ENCODE measurements at places on chromosomes 4 and X.

DNA sequence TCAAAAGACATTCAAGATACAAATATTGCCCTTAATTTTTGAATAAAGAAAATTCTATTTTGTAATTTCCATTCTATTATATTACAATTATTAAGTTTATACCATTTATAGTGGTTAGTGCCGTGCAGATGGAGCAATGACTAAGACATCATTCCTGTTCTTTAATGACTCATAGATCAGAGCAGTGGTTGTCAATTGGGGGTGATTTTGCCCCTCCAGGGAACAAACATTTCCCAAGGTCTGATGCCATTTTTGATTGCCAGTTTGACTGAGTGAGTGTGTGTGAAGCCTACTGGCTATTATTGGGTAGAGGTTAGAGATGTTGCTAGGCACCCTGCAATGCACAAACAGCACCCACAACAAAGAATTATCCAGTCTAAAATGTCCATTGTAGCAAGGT lies 97.9 kb upstream of the DDIT4L start:
- no peak for DNase-seq

GRCh38 chrX:154051201-154051810 lies 31.6 kb upstream of the IRAK1 start:
- DNase-seq, result peak; percentile 88

DNA sequence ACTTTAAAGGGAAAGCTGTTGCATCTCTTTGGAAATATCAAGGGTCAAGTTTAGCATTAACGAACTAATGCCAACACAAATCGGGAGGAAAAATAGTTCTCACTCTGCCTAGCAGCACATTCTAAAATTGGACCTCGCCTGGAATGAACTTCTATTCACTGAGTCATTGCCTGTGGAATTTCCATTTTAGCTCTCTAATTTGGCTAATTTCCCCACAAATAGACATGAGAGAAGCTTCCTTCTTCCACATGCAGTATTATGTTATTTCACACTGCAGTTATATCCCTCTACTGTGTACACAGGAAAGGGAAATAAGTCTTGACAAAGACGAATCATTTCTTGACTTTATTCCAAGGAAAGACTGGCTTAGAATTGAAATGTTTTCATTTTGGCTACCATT lies 9.3 kb downstream of the ZXDA start:
- no peak for DNase-seq

DNA sequence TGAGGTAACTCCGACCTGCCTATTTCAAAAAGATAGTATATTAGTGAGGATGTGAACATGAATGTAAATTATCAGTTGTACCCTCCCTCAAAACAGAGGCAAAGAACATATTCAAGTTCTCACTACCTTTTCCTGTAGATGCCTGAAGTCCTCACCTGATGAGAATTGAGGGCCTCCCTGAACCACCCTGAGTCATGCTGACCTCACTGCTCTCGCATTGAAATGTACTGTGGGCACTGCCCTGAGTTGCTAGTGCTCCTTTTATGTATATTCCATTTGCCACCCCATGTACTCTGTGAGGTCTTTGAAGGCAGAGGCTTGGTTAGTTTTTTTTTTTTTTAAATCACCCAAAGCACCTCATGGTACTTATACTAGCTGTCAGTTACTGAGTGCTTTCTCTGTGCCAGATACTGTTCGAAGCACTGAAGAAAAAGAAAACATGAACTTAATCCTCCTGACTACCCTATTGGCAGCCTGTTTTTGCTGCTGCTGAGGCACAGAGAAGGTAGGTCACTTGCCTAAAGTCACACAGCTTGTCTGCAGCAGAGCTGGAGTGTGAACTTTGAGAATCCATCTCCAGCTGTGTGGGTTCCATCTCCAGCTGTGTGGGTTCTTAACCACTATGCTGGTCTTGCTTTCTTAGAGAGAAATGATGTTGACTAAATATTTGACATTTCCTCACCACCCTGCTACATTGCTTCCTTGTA lies 253.1 kb upstream of the GPC4 start:
- no peak for DNase-seq

DNA sequence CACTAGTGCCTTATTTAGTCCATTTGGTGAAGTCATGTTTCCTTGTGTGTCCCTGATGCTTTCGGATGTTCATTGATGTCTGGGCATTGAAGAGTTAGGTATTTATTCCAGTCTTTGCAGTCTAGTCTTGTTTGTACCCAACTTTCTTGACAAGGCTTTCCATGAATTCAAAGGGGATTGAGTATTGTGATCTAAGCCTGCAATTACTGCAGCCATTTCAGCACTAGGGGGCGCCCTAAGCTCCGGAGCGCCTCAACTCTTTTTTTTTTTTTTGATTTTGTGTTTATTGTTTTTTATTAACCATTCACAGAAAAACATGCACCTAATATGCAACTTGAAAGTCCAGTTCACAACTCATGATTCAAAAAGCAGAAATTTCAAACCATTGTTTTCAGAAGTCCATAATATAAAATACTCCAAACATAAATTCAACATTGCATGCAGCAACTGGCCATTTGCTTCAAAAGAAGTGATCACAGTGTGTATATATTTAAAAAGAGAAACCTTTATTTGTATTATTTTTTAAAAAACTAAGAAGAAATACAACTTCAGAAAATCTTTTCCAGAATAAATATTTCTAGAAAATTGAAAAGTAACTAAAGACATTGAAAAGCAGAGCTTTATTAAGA lies 59.2 kb downstream of the PTPN13 start:
- DNase-seq, result no peak

DNA sequence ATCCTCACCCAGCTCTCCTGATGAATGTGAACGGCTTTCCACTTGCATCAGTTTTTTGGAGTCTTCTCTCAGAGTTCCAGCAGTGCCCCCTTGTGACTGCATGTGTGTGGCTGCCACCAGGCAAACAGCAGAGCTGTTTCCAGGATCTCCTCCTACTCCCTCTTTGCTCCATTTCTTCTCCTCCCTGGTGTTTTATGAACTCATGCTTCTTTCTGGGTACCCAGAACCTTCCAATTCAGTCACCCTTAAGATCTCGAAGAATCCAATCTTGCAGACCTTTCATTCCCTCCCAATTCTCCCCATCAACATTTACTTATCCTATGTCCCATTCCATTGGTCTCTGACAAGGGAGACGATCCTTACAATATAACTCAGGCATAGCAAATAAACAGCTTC lies 6.8 kb upstream of the TCEANC start:
- DNase-seq, result peak; percentile 67

DNA sequence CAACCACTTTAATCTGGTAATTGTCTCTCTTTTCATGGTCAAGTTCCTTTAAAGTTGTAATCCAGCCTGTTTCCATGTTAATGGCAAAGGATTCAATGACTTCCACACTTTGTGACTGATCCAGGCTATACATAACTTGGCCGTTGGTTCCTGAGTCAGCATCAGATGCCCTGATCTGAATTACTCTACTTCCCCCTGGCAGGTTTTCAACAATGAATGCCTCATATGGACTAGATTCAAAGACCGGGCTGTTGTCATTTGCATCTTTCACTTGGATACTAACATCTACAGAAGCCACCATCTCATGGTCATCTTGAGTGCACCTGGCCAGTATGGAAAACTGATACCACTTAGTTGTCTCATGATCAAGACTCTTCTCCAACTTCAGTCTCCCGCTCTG lies 62.6 kb upstream of the MTNR1A start:
- DNase-seq, result no peak

GRCh38 chr4:63361628-63362027 lies 1047.6 kb downstream of the TECRL start:
- no peak for DNase-seq

DNA sequence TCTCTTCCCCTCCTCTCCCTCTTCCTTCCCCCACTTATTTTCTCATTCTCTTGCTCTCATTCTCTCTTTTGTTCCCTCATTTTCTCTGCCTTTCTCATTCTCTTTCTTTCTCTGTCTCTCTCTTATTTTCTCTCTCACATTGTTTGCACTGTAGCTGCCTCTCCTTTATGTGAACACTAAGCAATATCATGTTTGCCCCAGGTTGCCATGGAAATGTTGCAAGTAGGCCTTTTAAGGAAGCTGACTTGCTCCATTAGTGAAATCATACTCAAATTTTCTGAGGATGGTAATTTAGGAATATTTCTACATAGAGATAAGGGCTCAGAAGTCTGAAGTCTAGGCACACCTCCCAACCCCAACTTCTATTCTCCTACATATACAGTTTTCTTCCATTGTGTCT lies 130.1 kb downstream of the EDA start:
- DNase-seq, result no peak

GRCh38 chr4:97238956-97239666 lies 904.2 kb downstream of the STPG2 start:
- peak; percentile 24 for DNase-seq

DNA sequence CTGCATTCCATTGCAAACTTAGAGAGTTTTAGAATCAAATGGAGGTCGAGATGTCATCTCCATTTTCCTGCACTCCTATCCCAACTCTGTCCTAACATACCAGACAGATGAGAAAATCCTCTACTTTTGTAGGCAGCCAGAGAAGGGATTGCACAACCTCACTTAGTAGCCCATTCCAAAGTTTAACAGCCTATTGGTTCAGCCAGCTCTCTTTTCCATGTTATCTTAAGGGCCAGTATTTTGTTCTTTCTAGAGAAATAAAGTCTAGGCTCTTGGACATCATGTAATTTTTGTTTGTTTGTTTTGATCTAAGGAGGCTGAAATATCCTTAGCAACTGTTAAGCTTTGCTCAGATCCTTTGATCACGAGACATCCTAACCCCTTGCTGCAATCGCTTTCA lies 173.0 kb downstream of the COX18 start:
- DNase-seq, result no peak

DNA sequence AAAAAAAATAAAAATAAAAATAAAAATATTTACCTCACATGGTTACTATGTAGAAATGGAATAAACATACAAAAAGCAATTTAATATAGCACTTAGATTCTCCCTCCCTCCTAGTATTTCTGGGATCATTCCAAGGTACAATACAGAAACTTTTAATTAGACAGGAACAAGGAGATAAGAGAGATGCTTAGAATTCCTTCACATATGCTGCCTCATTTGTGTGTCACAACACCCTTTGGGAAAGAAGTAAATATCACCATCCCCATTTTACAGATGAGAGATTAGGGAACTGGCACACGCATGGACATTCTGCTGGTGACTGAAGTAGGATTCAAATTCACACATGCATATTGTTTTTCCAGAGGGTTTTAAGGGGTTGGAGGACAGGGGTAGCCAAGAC lies 164.2 kb downstream of the APBB2 start:
- no peak for DNase-seq

GRCh38 chr4:89136525-89136924 lies 25.2 kb downstream of the TIGD2 start:
- DNase-seq, result no peak

DNA sequence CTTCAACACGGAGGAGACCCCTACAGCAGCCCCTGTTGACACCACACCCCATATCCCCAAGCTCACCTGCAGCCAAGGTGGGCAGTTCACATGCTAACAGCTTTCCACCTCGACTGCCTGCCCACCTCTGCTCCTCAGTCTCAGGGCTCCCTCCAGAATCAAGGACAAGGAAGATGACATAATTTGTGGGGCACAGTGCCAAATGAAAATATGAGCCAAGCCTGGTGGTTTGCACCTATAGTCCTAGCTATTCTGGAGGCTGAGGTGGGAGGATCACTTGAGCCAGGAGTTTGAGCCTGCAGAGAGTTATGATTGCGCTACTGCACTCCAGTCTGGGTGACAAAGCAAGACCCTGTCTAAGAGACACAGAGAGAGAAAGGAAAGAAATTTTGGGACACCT lies 516.3 kb downstream of the BCOR start:
- DNase-seq, result no peak

DNA sequence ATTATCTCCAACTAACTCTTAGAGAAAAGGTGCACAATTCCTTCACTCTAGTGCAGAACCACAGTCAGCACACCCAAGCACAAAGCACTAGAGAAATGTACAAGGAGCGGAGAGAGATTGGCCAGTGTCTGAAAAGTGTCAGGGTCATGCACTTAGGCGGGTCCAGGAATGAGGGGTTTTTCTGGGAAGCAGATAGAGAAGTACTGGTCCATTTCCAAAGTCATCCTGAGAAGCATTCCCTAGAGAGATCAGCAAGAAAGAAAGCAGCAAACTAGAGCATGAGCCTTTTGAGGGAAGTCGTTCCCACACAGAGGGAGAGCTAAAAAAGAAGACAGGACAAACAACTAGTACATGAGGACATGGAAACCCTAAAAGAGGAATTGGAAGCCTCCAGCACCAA lies 168.1 kb upstream of the MAP3K15 start:
- DNase-seq, result no peak

DNA sequence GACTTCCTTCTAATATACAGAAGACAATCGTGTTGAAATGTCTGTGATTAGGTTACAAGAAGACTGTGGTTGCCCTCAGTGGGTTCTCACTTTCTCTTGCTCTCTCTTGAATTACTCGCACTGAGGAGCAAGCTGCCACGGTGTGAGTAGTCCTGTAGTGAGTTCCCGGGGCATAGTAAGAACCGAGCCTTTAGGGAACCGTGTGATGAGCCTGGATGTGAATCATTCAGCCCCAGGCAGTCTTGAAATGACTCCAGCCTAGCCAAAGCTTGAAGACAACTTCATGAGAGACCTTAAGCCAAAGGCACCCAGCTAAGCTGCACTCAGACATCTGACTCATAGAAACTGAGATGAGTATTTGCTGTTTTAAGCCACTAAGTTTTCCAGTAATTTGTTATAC lies 292.7 kb downstream of the SPOCK3 start:
- no peak for DNase-seq

DNA sequence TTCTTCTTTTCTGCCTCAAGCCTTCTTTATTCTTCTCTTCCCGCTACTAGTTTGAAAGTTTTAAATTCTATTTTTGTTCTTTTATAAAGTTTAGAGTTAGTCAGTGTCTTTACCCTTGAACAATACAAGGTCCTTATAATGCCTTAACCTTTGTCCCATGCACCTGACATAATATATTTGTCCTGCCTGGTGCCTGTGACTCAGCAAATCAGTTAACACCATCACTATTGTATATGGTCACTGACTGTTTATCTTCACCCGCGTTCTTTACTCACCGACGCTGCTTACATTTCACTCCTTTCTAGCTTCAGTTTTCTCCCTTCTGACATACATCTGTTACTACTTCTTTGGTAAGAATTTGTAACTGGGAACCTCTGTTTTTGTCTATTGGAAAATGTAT lies 5.7 kb downstream of the SMIM20 start:
- peak; percentile 61 for DNase-seq

DNA sequence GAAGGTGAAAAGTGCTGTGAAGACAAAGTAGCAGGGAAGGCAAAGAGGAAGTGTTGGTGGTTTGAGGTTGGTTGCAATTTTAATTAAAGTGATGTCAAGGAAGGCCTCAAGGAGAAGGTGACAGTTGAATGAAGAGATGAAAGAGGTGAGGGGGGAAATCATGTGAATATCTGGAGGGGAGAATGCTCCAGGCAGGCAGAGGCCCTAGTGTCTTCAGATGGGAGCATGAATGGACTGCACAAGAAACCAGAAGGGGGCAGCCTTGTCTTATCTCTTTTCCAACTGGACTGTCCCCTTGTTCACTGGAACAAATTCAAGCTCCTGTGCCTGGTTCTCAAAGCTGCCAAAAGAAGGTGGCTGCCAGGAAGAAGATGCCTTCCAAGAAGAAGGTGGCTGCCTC lies 68.4 kb downstream of the MAOB start:
- DNase-seq, result peak; percentile 40
